ENCODE measurements at places on chromosomes 11 and 22.
A peak's percentile ranks its signal among the peaks of the same experiment; 100 is the strongest.

- no peak for DNase-seq
Measured at GRCh38 chr22:39094717-39095389, 2.2 kb upstream of the APOBEC3H start.

DNA sequence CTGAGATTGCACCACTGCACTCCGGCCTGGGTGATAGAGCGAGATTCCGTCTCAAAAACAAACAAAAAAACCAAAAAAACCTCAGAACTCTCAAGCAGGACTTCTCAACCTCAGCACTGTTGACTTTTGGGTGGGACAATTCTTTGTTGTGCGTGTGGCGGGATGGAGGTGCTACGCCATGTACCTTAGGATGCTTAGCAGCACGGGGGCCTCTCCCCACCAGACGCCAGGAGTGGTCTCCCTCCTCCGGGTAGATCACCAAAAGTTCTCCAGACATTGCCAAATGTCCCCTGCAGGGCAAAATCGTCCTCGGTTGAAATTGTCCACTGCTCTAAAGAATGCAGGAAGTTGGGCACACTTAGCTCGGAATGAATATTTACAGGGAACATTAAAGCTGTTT is 26.9 kb upstream of the ATXN10 start:
- DNase-seq = no peak

GRCh38 chr11:69106031-69106811 is 49.5 kb upstream of the SMIM38 start:
- no peak for DNase-seq

DNA sequence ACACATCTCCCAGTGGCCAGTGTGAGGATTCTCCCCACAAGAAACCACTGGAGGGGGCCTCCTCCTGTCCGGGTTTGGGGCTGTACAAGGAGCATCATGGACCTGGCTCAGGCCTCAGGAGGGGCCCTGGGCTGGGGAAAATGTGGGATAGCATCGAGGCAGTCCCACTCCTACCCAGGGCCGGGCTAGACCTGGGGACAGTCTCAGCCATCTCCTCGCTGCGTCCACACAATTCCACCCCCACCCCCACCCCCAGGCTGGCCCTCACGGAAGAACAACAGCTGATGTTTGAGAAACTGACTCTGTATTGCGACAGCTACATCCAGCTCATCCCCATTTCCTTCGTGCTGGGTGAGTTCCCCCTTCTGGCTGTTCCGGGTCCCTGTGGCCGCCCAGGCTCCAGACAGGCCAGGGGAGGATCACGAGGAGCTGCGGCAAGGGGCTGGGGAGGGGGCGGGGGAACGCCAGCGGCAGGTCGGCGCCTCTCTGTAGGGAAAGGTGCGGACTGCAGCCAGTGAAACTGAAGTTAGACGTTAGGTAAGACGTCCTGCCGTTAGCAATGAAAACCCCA is 4.8 kb downstream of the BEST1 start:
- DNase-seq = peak; percentile 94

- DNase-seq = no peak
Measured at GRCh38 chr11:11988681-11989261, 19.7 kb downstream of the DKK3 start.

DNA sequence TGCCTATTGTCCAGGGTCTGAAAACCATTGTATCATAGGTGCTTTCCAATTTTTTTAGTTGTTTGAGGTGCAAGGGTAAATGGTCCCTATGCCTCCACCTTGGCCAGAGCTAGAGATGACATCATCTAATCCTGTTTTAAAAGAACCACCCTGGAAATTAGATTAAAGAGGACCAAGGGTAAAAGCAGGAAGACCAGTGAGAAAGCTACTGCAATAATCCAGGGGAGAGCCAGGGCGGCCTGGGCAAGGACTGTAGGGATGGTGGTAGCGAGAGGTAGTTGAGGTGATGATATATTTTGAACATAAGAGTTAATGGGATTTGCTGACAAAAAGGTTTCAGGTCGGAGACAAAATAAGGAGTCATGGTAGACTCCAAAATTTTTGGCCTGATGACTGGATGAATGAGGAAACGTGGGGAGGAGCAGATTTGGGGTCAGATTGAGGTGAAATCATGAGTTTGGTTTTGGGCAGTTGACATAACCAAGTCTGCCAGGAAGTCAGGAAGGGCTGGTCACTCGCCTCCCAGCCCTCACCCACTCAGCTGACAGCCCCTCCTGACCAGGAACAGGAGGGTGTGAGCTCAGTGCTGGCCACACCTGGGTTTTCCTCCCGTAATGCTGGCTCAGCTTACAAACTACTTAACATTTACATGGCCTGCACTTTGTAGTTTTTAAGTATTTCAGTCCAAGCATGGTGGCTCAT is 23.0 kb downstream of the SCN4B start:
- DNase-seq = no peak

GRCh38 chr22:44405661-44406060 is 92.4 kb downstream of the RTL6 start:
- no peak for DNase-seq

DNA sequence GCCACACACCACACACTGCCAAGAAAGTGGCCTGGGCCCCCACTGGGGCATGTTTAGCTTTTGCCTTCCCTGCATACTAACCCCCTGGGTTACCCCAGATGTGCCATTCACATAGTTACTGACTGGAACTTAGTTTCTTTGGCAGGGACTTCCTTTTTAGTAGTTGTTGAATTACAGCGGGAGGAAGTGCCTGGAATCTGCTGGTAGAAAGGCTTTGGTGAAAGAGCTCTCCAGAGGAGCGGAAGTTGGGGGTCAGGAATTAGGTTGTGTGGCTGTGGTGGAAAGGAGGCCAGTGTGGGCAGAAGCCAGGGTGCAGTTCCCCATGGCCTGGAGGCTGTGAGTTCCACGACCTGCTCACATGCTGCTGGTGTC is 69.0 kb downstream of the MED15 start:
- DNase-seq = no peak

DNA sequence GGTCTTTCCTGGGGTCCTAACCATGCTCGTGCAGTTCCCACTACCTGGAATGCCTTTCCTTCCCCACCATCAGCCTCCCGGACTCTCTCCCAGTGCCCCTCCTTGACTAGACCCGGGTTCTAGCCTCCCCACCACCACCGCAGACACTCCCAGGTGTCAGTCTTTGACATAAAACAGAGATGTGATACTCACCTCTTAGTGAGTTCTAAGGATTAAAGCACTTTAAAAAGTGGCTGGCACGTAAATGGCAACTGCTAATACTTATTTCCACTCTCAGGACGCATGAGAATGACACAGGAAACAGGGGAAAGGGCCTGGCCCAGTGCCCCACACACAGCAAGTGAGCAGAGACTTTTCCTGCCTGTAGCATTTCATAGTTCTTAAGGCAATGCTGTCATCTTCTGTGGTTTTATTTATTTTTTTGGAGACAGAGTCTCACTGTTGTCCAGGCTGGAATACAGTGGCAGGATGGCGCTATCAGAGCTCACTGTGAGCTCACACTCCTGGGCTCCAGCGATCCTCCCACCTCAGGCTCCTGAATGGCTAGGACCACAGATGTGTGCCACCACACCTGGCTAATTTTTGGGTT is 1.9 kb upstream of the SLC25A45 start:
- DNase-seq = no peak

- no peak for DNase-seq
Measured at GRCh38 chr22:24759765-24760164, 14.8 kb downstream of the PIWIL3 start.

DNA sequence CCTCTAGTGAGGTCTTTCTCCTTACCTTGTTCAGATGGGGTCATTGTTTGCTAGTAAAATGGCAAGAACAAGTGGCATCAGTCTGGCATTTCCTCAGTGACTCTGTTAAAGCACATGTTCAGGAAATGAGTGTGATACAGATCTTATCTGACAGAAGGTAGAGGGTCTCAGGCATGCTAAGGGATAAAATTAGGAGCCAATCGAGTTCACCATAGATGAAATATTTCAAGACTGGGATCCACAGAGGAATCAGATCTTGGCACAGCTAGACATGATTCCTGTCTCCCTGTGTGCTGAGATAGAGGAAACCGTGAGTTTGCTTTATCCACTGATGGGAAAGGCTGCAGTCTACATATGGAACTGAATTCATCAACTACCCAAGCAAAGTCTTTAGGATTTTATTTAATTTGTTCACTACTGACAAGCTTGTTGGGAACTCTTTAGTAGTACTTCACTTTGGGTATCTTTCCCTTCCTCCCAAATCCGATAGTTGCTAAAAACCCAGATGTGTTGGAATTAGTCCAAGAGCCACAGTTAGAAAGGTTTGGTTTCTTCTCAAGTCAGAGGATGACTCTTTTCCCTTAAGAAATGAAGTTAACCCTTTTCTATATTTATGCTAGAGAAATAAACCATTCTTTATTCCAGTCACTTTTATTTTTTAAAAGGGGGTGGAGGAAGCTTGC is 18.4 kb downstream of the FAM118B start:
- no peak for DNase-seq

DNA sequence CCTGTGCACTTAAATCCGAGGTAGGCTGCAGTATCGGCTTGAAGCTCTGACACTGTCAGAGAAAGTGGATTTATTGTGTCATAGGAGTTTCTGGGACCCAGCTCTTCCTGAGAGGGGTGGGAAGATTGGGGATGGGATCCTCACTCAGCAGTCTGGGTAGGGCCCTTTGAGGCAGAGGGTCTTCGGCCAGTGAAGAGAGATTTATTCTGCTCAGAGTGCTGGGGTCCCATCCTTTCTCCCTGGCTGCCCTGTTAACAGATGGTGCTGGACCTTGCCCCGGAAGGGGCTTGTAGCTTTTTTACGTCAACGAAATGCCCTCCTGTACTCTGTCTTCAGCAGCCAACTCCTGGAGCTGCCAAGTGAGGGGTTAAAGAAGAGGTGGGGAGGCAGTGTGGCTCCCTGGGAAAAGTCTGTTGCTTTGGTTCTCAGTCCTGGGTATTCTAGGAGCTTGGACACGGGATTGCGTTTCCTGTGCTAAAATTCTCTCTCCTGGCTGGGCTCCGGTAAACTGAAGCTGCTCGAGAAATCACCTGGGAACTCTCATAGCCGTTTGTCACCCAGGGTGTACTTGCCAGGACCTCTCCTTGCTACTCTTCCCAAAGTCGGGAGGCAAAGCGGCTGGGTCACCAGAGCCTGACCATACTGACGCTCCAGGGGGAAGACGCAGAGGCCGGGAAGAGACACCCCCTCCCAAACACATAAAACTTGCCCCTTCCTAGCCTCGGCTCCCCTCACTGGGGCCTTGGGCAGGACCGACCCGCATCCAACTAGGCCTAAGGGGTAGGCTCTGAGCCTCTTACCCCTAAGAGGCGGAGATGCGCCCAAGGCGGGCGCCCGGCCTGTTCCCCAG is 806 bp upstream of the SMDT1 start:
- peak; percentile 93 for DNase-seq
